Activated CD4-positive, alpha-beta memory T cell treated with anti-CD3 and anti-CD28 coated beads for 36 hours (primary cell): ENCODE measurements at places on chromosomes 7 and 10. TPM values are rescaled to one million over a fixed set of nuclear protein-coding genes. Genes with fewer than 3 reads are reported as not detected.

GRCh38 chr7:118194571-118194970 is 10.6 kb downstream of the LSM8 start:
- no peak for DNase-seq

DNA sequence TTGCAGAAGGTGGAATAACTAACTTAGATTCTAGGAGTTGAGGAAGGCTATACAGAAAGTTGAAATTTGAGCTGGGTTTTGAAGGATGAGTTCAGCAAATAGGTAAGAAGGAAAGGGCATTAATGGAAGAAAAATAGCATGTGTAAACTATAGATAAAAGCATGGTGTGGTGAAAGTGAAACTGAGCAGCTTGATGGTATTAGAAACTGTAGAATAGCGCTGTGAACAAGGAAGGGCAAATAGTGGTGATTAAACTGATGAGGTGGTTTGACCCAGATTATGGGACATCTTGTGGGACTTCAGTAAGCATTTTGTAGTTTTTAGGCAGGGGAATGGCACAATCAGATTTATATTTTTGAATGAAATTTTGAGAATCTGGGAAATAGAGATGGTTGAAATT is 90.5 kb downstream of the EXOC6 start:
- DNase-seq = no peak

DNA sequence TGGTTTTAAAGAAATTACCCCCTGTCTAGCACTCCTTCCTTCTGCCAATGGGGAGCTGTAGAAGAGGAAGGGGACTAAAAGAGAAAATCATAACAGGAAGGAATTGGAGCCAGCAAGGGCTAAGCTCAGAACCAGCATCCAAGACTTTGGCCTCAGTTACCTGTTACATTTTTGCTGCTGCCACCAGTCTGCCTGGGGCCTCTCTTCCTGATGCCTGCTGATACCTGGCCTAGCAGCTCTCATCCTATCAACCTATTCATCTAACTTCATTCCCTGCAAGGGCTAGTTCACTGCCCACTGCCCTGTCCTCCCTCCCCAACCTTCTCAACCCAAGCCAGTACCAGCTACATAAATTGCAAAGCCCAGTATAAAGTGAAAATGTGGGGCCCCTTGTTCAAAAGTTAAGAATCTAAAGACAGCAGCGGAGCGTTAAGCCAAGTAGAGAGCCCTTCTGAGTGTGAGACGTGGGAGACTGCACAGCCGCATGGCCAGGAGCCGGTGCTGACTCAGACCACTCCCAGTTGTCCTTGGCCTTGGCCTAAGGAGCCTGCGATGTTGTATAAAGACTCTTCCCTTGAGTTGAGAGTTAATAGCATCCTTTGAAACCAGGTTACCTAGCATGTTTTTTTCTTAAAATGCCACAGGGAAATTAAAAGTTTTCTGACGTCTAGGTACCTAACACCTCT is 13.2 kb upstream of the AOC1 start:
- DNase-seq = no peak

FZD8 gene
- 0.45 TPM for total RNA-seq

DNA sequence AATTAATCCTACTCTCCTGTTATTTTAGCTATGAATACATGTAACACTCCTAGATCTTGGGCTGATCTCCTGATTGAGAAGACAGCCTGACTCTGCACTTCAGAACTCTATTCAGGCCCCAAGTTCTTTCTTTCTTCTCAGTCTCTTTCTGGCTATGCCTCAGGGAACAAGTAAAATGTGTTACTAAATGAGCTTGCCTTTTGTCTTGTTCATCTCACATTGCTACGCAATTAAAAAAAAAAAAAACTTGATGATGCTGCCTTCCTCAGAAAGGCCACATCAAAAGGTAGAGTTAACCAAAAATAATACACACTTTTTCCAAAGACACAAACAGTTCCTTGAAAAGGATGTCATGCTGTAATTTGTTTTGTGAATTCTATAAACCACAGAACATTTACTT is 258.1 kb downstream of the TWIST1 start:
- no peak for DNase-seq

- no peak for DNase-seq
These were observed 898 bp upstream of the SEM1 start for GRCh38 chr7:96710544-96710943.

SEMA3C gene
- total RNA-seq = not detected

- no peak for DNase-seq
These were observed 32.3 kb upstream of the PRKCQ start for GRCh38 chr10:6612371-6612770.

DNA sequence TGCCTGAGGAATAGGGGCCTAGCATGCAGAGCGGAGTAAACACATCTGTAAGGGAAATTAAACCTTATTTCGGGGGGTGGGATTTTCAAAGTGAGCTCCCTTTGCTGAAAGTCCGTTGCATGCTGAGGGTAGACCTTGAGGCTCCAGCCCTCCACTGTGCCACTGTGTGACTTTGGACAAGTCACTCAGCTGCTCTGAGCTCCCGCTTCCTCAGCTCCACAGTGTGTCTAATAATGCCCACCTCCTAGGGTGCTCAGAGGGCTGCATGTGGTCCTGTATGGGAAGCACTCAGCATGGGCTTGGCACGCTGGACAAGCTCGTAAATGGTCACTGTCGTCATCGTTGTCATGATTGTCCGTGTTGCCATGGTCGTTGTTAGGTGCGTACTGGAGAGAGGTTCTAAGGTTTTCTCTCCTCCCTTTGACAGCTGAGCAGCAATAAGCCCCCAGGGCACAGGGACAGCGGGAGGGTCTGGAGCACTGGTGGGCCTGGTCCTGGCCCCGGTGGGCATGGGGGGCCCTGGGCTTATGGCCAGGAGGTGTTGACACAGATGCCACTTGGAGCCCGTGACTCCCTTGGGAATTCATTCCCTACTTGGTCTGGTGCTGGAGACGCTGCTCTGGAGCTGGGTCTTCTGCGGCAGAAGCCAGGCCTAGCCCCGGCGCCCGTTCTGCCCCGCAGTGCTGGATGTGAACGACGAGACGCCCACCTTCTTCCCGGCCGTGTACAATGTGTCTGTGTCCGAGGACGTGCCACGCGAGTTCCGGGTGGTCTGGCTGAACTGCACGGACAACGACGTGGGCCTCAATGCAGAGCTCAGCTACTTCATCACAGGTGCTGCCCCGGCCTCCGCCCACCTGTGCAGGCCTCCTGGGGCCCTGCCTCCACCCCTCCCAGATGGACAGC is 13.1 kb downstream of the C10orf105 start:
- DNase-seq = no peak

CDHR3 gene
- 0.85 TPM for total RNA-seq

VOPP1 gene
- 64.9 TPM for total RNA-seq

DNA sequence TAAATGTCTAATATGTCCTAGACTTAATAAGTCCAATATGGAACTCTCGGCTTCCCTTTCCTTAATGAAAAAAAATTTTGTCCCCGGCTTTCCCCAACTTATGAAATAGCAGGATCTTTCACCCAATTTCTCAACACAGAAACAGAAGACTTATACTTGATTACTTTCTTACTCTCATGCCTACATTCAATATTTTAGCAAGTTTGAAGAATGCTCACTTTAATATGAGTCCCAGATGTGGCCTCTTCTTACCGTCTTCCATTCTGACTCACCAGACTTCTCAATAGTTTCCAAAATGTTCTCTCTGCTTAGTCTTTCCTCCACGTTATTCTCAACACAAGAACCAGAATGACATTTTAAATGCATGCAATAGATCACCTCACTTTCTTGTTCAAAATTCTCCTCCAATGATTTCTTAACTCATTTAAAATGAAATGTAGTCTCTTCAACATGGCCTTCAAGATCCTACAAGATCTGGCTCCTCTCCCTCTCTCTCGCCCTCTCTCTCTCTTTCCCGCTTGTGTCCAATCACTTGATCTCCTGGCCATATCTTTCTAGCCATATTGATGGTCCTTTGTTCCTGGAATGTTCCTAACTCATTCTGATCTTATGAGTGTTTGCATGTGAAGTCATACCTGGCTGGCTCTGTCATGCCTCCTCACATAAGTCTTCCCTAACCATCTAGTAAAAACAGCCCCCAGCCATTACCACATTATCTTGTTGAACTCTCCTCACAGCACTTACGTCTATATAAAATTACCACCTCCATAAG is 119.7 kb upstream of the FAM3C start:
- DNase-seq = no peak

DNA sequence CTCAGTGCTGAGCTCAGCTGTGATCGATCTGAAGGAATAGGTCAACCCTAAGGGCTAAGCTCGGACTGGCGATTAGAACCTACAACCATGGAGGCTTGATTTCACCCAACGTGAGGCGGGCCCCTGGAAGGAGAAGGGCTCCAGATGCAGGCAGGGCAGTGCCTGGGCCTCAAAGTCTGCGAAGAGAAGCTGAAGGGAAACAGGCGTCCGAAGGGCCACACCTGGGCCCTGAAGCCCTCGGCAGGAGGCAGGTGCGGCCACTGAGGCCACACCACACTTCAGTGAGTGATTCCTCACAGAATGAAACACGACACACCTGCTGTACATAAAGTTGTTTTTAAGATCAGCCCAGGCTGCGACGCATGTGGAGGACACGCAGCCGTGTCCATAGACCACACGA is 198.7 kb downstream of the PTPRN2 start:
- DNase-seq = no peak

GRCh38 chr10:78306358-78306757 is 272.7 kb downstream of the RPS24 start:
- no peak for DNase-seq

DNA sequence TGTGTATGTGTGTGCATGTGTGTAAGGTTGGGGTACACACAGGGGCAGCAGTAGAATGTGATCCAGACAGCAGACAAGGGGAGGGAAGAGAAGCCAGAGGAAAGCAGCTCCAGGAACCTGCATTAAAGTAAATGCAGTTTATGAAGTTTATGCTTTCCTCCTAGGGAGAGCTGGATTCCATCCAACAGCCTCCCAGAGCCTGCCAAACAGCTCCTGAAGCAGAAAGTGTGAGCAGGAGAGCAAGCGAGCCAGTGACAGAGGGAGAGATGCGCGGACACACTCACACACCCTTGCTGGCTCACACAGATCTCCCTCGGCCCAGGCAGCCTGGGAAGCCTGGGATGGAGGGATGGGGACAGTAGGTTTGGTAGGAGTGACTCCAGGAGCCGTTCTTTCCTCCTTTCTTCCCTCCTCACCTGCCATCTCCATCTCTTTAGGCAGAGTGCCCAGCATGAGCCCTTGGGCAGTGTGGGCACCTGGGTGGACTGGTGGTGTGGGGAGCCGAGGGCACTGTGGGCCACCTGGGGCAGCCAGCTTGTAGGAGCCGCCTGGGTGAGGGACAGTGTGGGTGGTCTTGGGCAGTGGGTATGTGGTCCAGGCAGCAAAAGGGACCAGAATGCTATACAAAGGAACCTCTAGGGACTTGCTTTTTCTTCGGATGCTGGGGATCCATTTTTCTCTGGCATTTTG is 46.1 kb downstream of the PAX2 start:
- DNase-seq = no peak
